Effector CD4-positive, alpha-beta T cell (primary cell): ENCODE measurements at places on chromosomes 7 and 10.

DNA sequence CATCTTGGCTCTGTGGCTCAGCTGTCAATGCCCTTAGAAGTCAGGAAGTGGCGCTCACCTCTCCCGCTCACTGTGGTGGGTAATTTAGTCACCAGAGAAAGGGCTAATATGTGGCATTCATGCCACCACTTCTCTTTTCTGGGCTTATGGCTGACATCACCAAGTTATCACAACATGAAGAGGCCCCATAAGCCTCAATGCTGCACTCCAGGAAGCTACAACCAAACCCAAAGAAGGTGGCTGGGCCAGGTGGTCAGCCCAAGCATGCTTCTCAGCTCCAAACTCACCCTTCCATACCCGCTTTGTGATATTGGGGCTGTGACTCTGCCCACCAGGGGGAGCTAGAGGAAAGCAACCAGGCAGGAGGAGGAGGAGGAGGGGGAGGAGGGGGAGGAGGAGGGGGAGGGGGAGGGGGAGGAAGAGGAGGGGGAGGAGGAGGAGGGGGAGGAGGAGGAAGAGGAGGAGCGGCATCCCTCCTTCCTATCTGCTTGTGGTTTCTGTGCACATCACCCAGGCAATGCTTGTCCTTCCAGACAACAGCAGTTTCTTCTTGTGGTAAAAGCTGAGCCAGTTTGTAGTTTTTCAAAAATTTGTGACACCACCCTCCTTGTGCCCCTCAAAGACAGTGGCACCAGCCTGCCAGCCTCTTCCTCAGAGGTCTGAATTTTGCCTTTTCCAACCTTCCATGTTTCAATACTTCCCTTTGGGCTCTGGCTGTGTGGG is 42.1 kb downstream of the CYP26A1 start:
- peak; percentile 48 for DNase-seq

DNA sequence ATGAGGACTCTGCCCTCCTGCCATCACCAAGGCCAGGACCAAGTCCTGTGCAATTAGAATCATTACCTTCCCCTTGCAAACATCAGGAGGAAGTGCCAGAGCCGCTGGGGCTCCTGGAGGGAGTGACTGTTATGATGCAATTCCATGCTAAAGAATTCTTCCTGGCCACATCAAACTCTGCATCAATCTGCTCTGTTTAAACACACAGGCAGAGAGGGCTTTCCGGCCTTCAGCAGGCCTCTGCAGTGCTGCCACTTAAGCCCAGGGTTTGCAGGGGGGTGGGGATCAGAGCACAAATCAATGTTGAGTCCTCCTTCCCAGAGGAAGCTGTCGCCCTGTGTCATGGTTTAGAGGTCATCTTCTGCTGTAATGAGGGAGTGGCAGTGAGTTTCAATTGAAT is 58.1 kb downstream of the CTBP2 start:
- DNase-seq = no peak

GRCh38 chr10:128174581-128175559 is 48.6 kb upstream of the MKI67 start:
- no peak for DNase-seq

DNA sequence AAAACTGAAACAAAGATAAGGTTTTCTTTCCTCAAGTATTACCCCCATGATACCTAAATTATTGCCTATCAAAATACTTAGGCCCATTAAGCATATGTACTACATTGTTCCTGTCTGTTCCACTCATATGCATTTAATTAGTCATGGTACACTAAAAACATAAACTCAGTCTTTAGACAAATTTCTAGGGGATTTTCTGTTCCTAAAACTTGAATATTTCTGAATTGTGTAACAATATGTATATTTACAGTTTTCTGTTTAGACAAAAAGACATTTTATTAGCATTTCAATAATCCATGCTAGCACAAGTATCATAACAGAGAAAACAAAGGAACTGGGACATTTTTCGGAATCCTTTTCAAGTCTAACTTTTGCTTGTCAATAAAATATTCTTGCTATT is 234.2 kb downstream of the CRPPA start:
- no peak for DNase-seq

DNA sequence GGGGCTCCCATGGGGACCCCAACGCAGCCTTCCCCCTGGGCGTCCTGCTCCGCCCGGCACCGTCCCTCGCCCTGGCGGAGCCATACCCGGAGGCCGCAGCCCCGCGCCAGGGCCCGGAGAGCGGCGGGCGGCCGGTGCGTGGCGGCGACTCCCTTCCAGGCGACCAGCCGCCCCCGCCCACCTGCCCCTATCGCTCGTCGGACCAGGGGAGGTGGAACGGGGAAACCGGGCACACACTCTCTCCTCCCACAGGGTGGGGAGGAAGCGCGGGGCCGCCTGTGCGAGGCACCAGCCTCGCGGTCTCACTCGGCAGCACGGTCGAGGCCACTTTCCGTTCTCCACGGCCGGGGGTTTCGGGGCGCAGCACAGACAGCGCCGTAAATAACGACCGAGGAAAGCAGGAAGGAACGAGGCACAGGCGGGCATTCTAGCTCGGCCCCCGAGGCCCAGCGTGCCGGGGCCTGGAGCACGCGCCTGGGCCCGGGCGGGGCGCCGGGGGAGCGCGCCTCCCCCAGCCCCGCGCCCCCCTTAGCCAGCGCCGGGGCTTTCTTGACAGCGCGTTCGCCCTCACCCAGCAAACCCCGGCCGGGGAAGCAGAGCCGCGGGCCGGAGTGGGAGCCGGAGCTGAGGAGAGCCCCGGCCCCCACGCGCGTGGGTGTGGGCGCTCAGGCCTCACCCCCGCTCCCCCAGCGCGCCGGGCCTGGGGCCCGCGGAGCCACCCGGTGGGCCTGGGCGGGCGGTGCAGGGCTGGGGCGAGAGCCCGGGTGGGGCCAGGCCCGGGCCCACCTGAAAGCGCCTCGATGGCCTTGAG is 936 bp downstream of the IGF2BP3 start:
- DNase-seq = peak; percentile 18

- no peak for DNase-seq
Measured at GRCh38 chr10:127207081-127207480, 10.7 kb upstream of the INSYN2A start.

DNA sequence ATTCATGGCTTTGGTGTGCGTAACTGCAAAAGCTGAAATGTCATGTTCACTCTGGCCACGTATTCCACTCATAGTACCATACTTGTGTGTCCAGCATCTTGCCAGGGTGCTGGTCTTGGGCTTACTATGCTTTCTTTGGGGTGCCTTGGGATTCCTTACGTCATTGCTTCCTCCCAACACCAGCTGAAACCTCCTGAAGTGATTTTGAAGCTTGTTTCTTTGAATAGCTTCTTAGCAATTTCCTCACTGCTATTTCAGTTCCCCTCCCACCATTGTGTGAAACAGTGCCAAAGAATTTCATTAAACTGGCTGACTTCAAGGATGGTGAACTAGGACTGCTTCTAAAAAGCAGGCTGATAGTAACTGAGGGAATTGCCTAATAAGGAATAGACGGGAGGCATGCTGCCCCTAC is 36.9 kb downstream of the ENTPD1 start:
- no peak for DNase-seq

- no peak for DNase-seq
Measured at GRCh38 chr7:116438267-116438666, 61.3 kb upstream of the CAV2 start.

DNA sequence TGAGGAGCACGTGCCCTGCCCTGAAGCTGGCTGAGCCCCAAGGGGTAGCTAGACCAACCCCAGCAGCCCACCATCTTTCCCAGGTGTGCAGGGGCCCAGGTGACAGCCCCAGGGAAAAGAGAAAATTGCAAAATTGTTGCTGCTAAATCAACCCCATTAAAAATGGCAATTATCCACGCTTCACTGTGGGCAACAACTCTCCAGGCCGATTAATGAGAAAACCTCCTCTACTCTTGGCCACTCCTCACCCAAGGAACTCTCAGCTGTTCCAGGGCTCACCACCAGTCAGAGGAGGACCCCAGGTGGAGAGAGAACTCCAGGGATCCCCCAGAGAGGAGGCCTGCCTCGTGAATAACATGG is 516.1 kb upstream of the MGMT start:
- no peak for DNase-seq
